Inflammatory macrophage (primary cell): ENCODE measurements at places on chromosomes 7 and 10.

GRCh38 chr7:132690174-132690573 lies 113.9 kb upstream of the PLXNA4 start:
- DNase-seq = no peak

DNA sequence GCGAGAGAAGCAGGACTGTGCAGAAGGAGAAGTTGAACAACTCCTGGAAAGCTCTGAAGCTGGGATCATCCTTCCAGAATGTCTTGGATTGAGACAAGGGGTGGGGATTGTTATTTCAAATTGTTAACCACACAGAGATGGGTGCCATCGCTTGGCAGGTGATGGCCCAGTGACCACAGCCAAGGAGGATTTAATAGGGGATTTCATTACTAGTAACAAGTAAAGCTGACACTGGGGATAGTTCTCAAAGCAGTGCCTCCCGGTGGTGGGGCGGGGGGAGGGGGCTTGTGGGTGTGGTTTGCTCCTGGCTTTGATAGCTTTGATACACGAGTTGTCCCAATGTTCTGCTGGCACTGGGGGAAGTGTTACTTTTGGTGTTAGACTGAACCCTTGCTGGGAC lies 59.2 kb downstream of the ZNF503 start:
- no peak for DNase-seq

GRCh38 chr10:100186253-100187212 lies 704 bp upstream of the ERLIN1 start:
- DNase-seq = peak; percentile 29

DNA sequence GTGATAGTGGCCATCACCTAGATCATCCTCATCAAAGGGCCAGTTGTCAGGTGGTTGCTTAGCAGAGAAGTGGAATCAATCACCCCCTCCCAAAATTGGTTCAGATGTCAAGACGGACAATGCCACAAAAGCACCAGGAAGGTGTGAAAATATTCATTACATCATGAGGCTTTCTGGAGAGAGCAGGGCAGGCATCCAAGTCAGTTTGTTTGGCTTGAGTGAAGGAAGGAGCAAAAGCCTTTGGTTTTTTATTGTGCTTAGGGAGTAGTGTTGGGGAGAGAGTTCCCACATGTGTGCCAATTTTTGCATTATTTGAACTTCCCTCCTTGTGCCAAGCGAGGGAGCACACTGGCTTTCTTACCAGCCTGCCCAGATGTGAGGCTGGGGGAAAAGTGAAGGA lies 1082.9 kb downstream of the LRMDA start:
- DNase-seq = no peak

DNA sequence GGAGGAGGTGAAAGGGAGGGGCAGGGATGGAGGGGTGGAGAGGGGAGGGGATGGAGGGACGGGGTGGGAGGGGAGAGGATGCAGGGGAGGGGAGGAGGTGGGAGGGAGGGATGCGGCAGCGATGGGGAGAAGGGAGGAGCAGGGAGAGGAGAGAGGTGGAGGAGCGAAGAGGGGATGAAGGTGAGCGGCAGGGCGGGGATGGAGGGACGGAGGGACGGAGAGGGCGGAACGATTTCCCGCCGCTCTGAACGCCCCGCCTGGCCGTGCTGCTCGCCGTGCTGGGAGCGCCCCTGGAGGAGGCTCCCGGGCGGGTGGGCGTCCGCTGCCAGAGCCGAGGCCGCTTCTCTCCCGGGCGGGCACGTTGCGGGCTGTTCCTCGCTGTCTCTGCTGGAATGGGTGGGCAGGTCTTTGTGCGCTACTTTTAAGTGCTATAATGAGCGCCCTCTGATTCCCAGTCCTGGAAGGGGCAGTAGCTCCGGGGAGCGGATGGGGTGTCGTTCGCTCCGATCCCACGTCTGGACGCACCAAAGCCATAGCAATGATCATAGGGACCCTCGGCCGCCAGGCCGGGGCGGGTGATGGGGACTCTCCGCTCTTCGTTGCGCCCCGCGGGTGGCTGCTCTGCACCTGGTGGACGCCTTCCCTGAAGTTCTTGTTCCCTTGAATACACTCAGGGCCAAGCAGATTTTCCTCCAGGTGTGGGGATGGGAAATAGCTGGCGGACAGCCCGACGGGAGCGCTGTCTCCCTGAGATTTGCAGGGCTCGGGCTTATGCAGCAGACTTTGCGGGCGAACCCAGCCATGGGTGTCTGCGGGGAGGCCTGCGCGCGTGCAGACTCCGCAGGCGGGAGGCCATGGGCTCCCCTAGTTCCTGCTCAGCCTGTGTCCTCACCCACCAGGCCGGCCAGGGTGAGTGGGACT lies 81.1 kb upstream of the CPXM2 start:
- no peak for DNase-seq

GRCh38 chr10:126969310-126969709 lies 64.1 kb downstream of the DOCK1 start:
- no peak for DNase-seq

- DNase-seq = peak; percentile 53
These were observed 19.7 kb downstream of the ESYT2 start for GRCh38 chr7:158809596-158809995.

GRCh38 chr7:156472267-156472666 lies 168.3 kb upstream of the RNF32 start:
- no peak for DNase-seq

DNA sequence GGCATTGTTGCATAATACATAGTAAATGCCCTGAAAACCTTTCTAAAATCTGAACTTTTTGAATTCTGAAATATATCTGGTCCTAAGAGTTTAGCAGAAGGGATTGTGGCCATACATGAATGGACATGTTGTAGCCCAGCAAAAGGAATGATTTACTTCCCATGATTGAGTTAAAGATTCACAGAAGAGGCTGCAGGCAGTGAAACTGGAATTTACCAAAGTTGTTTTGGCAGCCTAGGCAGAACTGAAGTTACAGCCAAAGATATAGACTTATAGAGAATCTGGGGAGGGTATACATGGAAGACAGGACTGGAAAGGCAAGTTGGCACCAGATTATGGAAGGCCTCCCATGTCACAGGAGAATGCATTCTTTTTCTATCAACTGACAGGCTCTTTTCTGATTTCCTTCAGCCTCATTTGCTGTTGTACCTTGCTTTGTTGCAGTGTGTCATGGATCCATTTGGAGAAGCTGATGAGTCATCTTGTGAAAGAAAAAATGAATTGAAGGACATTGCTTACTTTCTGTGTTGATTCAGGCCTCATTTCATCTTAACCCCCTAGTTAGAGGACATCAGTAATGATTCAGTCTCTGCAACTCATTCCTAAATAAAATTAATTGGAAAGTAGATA lies 356.2 kb upstream of the LRGUK start:
- DNase-seq = no peak

DNA sequence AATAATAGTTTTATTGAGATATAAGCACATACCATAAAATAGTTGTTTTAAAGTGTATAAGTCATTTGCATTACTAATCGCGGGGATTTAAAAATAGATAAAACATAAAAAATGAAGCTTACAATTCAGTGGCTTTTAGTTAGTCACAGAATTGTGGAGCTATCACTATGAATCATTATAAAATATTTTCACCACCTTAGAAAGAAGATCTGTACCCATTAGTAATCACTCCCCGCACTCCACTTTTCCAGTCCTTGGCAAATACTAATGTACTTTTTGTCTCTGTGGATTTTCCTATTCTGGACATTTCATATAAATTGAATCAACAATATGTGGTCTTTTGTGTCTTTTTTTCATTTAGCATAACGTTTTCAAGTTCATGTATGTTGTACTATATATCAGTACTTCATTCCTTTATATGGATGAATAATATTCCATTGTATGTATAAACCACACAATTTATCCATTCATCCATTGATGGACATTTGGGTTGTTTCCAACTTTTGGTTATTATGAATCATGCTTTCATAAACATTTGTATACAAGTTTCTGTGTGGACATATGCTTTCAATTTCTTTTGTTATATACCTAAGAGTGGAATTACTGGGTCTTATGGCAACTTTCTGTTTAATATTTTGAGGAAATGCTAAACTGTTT lies 162.5 kb downstream of the MAGI2 start:
- no peak for DNase-seq

GRCh38 chr7:46007194-46007593 lies 86.1 kb upstream of the IGFBP3 start:
- no peak for DNase-seq

DNA sequence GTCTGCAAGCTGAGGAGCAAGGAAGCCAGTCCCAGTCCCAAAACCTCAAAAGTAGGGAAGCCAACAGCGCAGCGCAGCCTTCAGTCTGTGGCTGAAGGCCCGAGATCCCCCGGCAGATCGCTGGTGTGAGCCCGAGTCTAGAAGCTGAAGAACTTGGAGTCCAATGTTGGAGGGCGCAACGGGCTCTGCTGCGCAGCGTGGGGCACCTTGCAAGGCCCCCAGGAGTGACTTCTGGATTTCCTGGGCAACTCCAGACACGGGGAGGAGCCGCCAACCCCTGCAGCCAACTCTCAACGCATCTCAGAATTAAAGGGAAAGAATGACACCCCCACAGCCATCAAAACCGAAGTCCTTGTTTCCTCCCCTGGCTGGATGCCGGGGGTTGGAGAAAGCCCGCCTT lies 18.8 kb upstream of the PROSER2 start:
- no peak for DNase-seq

GRCh38 chr10:1515780-1516491 lies 221.4 kb downstream of the ADARB2 start:
- DNase-seq = no peak

DNA sequence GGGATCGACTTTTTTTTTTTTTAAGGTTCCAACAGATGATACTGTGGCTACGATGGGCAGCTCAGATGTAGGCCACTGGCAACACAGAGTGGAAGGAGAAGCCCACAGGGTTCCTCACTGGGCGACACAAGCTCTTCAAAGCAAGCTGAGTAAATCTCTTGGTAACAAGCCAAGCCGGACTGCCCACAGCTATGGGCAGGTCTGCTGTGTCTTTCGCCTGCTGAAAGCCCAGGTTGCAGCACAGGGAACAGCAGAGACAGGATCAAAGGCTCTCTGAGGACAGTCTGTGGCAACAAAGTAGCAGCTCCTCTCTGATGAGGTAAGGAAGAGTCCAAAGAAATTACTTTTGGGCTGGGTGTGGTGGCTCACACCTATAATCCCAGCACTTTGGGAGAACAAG lies 83.6 kb downstream of the KCNMA1 start:
- peak; percentile 74 for DNase-seq

- no peak for DNase-seq
These were observed 595.9 kb upstream of the AUTS2 start for GRCh38 chr7:69002416-69002815.

DNA sequence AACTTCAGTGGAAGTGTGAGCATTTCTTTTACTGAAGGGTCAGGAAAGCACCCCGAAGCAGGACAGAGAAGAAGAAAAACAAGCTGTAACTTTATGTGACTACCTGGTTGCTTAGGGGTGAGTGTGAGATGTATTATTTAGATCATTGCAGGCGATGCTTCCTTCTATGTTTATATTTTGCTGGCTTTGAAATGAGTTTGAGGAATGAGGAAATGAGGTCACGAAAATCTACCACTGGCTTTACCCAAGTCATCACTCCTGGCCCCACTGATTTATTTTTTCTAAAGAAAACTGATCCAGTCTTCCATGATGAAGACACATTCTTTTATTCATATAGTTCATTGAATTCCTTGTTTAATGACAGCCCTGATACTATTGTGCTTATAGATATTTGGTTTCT lies 716.6 kb upstream of the FZD8 start:
- DNase-seq = no peak

GRCh38 chr7:84261509-84261908 lies 66.9 kb upstream of the SEMA3A start:
- no peak for DNase-seq

DNA sequence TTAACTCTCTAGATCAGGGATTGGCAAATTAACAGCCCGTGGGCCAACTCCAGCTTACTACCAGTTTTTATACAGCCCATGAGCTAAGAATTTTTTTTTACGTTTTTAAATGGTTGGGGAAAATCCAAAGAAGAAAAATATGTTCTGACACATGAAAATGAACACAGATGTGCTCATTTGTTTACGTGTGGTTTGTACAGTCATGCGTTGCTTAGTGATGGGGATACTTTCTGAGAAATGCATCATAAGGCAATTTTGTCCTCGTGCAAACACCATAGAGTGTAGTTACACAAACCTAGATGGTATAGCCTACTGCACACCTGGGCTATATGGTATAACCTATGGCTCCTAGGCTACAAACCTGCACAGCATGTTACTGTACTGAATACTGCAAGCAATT lies 8.3 kb upstream of the SMKR1 start:
- peak; percentile 25 for DNase-seq

- DNase-seq = no peak
These were observed 86.7 kb upstream of the ADRB1 start for GRCh38 chr10:113957013-113957412.

- no peak for DNase-seq
These were observed 5.3 kb downstream of the CLDN15 start for GRCh38 chr7:101232141-101232850.

DNA sequence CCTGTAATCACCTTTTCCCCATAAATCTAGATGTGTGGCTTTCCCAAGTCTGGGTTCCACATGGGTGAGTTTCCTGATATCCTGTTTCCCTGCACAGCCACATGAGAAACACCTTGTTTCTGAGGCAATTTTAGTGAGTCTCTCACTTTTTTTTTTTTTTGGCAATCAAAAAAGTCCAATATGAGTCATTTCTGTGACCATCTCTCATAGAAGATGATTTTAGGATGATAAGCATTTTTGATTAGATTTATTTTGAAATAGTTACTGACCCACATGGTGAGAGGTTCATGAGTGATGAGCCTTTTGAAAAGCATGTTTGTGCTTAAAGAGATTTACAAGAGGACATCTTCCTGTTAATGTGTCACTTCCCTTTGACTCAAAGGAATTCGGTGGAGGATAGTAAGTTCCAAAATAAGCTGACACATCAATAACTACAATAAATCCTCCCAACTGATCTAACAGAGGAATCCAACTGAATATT lies 464.0 kb downstream of the INHBA start:
- DNase-seq = no peak

GRCh38 chr10:95375418-95375817 lies 84.6 kb upstream of the PDLIM1 start:
- no peak for DNase-seq

GRCh38 chr10:42177077-42177792 lies 461.1 kb downstream of the ZNF33B start:
- DNase-seq = no peak

DNA sequence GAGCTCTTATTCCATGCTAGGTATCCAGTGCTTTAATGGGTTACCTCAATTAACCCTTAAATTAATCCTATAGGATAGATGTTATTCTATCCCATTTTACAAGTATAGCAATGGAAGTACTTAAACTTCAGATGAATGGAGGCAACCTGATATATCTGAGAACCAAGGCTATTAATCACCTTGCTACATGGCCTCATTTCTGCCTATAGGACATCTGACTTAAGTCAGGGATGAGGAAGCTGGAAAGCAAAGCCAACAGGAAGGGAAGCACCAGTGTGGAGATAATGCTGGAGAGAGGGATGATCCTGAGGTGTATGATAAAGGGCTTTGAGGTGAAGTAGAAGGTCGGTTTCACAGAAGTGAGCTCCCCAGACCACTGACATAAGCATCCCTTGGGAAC lies 132.3 kb downstream of the CHN2 start:
- DNase-seq = no peak
